Ascending aorta (tissue), 2 donors: ENCODE measurements at places on chromosomes 6 and 20. TPM values are rescaled to one million over a fixed set of nuclear protein-coding genes. Genes with fewer than 3 reads are reported as not detected.

The IER3 gene
- total RNA-seq, result 51.9 TPM

The BIRC7 gene
- not detected for total RNA-seq

The OSER1 gene
- 9.2 TPM for total RNA-seq

The VGLL2 gene
- total RNA-seq, result not detected

GRCh38 chr6:145603991-145604390 lies 131.3 kb downstream of the EPM2A start:
- no peak for DNase-seq

DNA sequence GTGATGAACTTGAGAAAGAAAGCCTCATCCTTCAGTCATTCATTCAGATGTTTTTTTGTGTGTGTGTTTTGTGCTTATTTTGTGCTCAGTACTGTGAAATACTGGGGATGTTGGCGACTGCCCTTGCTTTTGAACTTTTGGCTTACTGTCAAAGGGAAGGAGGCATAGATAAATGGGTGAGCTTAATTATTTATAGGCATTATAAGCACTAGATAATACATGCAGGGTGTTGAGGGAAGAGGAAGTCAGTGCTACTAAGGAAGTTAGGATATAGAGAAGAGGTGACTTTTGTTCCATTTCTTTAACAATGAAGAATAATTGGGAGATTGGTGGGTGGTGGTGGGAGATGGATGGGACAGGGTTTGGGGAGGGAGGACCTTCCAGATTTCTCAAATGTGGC lies 23.6 kb downstream of the XRN2 start:
- DNase-seq, result no peak

- no peak for DNase-seq
Observed at GRCh38 chr6:42996513-42996912, 12.1 kb downstream of the PPP2R5D start.

- no peak for DNase-seq
Observed at GRCh38 chr6:51352506-51353029, 533.9 kb downstream of the TFAP2B start.

DNA sequence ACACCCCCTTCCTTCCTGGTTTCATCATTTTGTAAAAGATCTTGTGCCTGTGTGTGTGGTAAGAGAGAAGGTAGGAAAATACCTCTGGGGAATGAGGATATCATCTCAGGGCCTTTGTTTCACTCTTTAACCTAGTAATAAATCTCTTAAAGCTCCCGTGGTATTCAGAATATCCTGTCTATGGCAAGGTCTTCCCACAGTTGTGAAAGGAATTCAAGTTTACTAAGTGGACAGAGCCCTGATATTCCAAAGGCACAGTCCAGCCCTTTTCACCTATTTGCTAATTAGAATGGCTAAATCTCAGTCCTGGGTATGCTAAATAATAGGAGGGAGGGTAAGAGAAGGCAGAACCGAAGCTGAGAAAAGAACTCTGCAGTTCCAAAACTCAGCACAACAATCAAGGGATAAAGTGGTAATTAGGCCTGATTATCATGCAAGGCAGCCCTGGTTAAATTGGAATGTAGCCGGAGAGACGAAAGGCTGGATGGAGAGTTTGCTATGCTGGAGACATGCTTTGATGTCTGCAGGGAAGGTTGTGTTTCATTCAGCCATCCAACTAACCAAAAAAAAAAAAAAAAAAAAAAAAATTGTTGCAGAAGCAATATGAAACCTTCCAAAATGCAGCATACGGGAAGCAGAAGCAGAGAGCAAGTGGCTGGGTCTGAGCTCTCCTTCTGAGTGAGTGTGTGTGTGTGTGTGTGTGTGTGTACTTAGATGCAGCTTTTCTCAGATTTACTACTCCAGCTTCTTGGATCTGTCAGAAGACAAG lies 28.5 kb upstream of the PIM1 start:
- DNase-seq, result no peak
